ENCODE measurements at places on chromosomes 13 and 19.

- no peaks in the 10 kb centered on the region for H3K4me1 ChIP-seq
- H3K27ac ChIP-seq = no peak overlapping the region
- no peak overlapping the region for H3K4me3 ChIP-seq
- H3K27me3 ChIP-seq = no peaks in the 10 kb centered on the region
- no peak for DNase-seq
- no peaks in the 10 kb centered on the region for H3K36me3 ChIP-seq
These were observed 32.4 kb downstream of the RHPN2 start for GRCh38 chr19:33032218-33032781.

- H3K4me3 ChIP-seq = no peak overlapping the region
- H3K27ac ChIP-seq = no peak overlapping the region
- no peak for DNase-seq
- no peaks in the 10 kb centered on the region for H3K4me1 ChIP-seq
These were observed 13.1 kb upstream of the MEDAG start for GRCh38 chr13:30892966-30893365.

- H3K4me3 ChIP-seq = no peak overlapping the region
- H3K27ac ChIP-seq = no peak overlapping the region
- no peaks in the 10 kb centered on the region for H3K36me3 ChIP-seq
These were observed 246.5 kb downstream of the FGF9 start for GRCh38 chr13:21917086-21918015.

DNA sequence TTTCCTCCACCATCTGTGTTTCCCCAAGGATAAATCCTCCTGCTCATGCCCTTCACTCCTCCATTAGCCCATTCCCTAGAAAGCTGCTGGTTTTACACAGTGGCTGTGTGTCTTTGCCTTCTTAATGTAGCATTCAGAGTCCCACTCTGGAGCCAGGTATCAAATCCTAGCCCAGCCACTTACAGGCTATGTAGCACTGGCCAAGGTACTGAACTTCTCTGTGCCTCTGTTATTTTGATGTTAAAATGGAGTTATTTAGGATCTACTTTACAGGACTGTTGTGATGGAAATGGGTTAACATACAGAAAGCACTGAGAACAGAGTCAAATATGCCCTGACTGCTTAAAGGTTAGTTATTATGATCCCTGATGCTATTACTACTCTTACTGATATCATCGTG lies 1.5 kb upstream of the ZSCAN4 start:
- no peak overlapping the region for H3K27ac ChIP-seq
- H3K4me1 ChIP-seq = peaks cover 3% of the 10 kb centered on the region
- peaks cover 14% of the 10 kb centered on the region for H3K27me3 ChIP-seq
- no peak for DNase-seq
- no peak overlapping the region for H3K4me3 ChIP-seq

GRCh38 chr13:98158172-98158899 lies 15.4 kb downstream of the FARP1 start:
- peak; percentile 74 for DNase-seq
- H3K4me3 ChIP-seq = no peak overlapping the region
- H3K27me3 ChIP-seq = no peaks in the 10 kb centered on the region
- peaks cover 6% of the 10 kb centered on the region for H3K36me3 ChIP-seq
- no peaks in the 10 kb centered on the region for H3K4me1 ChIP-seq

DNA sequence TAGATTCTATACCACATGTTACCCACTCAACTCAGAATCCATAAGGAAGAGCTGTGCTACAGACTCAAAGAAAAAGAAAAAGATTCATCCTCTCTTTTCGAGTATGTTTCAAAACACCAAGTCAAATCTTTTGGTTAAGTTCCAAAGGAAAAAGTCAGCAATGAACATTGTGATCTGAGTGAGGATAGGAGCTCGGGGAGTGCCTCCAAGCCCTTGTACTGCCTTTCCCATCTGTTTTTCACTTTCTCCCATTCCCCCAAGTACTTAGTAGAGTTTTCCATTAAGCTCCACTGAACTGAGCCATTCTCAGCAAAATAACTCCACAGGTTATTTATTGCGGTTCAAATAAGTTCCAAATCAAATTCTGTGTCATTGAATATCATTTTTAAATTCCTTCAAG lies 47.7 kb upstream of the MAB21L1 start:
- no peaks in the 10 kb centered on the region for H3K27me3 ChIP-seq
- H3K36me3 ChIP-seq = no peaks in the 10 kb centered on the region
- no peak overlapping the region for H3K27ac ChIP-seq
- H3K4me3 ChIP-seq = no peak overlapping the region
